ENCODE measurements at places on chromosomes 16 and 17.

DNA sequence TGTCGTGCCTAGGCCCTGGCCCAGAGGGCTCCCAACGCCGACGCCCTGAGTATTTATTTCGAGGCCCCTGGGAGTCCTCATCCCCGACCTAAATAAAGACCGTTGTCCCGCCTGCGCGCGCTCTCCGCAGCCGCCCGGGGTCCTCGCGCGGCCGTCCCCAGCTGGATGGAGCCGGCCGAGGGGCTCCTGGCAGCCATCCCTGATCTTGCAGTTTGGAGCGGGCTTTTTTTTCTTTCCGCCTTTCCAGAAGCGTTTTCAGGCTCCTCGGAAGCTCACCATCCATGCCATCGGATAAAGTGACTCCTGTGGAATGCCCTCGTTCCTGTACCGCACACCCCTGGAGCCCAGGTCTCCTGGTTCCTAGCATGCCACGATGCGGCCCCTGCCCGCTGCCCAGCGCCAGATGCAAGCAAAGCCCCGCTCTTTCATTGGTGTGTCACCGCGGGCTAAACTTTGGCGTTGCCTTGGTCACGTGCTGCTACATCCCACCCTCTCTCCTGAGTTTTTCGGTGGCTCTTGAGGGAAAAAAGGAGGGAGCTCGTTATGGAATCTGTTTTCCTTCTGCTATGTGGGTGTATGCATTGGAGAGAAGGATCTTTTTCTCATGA lies 716 bp downstream of the TMEM94 start:
- DNase-seq = no peak

GRCh38 chr17:10807704-10808128 lies 3.8 kb upstream of the TMEM238L start:
- no peak for DNase-seq

- DNase-seq = peak; percentile 26
Measured at GRCh38 chr17:14427900-14428647, 127.2 kb downstream of the HS3ST3B1 start.

GRCh38 chr16:72983241-72983640 lies 64.7 kb downstream of the ZFHX3 start:
- no peak for DNase-seq

DNA sequence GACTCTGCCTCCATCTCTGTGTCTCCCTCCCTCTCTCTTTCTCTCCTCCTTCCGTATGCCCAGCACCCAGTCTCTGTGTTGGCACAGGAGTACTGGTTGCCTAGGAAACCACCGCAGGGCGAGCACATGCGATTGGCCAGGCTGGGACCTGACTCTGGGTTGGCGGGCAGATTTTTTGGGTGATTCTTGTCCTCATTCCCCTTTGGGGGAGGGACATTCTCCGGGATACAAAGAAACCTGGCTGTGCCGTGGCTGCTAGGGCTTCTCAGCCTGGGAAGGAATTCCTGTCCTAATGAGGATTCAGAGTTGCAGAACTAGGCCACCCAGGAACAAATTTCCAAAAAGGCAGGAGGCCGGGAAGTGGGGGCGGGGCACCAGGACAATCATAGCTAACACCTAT lies 168.9 kb downstream of the SHISA9 start:
- DNase-seq = no peak

DNA sequence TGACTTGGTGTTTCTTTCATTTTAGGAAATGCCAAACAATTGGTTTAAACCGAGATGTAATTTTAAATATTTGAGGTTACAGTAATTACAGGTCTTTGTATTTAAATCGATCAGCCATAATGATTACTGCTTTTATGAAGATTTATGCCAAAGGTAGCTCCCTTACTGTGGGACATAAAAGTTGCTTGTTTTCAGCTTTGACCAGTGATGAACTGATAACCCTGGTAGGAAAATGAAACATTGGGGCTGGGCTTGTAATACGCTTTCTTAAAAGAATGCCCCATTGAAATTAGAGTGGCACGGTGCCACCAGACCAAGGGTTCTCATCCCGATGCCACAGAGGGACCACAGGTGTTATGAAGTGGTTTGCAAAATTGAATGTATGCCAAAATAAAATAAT lies 7.3 kb downstream of the TNRC6A start:
- DNase-seq = no peak

GRCh38 chr17:78988152-78988551 lies 8.4 kb upstream of the LGALS3BP start:
- DNase-seq = no peak

- DNase-seq = no peak
Measured at GRCh38 chr16:24151482-24151939, 104.6 kb upstream of the CACNG3 start.

GRCh38 chr17:12990926-12991325 lies 26.9 kb downstream of the ELAC2 start:
- DNase-seq = no peak

DNA sequence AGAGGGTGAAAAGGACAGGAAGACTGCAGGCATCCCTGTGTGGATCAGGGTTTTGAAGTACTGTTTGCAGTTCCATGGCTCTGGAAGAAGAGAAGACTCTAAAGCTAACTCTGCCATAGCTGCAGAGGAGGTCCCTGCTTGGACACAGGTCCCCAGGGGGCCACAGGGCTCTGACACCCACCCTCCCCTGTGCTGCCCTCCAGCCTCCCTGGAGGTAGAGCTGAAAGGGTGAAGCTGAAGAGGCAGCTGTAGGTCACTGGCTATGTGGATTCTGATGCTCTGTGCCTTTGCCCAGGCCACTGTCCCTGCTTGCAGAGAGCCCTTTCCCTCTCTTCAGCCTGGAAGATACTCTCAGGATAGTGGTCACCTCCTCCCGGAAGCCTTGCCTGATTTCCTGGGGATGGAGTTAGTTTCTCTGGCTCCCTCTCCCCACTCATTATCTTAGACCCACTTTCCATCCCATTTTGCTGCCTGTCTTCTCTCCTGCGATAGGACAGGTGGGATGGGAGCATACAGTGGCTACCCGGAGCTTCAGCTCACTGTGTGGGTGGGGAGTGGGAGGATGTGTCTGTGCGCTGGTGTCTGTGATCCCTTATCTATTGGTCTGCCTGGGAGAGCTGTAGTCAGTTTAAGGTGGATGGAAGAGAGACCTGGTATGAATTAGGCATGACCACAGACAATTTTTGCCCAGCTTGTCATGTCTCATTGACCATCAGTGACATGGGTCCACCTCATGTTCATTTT lies 89.8 kb upstream of the TMEM97 start:
- no peak for DNase-seq
